ENCODE measurements at places on chromosomes 5 and 9.

- no peaks in the 10 kb centered on the region for H3K27me3 ChIP-seq
- DNase-seq: no peak
- peaks cover 68% of the 10 kb centered on the region for H3K4me1 ChIP-seq
- H3K27ac ChIP-seq: peak overlapping the region; percentile 59
Observed at GRCh38 chr9:21810881-21811280, 8.4 kb downstream of the MTAP start.

- H3K36me3 ChIP-seq: peaks cover 12% of the 10 kb centered on the region
- no peak overlapping the region for H3K4me3 ChIP-seq
- no peak for DNase-seq
- no peak overlapping the region for H3K27ac ChIP-seq
Observed at GRCh38 chr5:81626524-81626923, 124.4 kb downstream of the SSBP2 start.

- H3K4me1 ChIP-seq: no peaks in the 10 kb centered on the region
- no peaks in the 10 kb centered on the region for H3K36me3 ChIP-seq
- no peaks in the 10 kb centered on the region for H3K27me3 ChIP-seq
- no peak overlapping the region for H3K4me3 ChIP-seq
- no peak for DNase-seq
Observed at GRCh38 chr5:25963251-25964008, 1075.0 kb downstream of the CDH9 start.

DNA sequence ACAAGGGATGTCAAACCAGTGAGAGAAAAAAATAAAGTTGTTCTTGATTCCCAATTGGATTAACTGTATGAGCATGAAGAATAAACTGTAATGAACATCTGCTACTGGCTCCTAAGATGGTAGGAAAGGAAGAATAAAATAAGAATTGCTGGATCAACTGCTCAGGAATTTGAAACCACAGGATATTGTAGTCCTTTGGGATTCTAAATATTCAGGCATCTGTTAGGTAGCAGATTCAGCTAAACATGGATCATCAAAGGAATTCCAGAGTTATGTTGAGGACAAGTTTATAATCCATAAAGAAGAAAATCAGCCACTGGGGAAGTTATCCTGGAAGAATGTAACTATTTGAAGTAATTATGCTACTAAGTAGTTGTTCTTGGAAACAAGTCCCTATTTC is 65.8 kb downstream of the ISL1 start:
- no peak overlapping the region for H3K4me3 ChIP-seq
- H3K4me1 ChIP-seq: no peaks in the 10 kb centered on the region
- H3K27me3 ChIP-seq: no peaks in the 10 kb centered on the region
- no peak for DNase-seq
- H3K27ac ChIP-seq: no peak overlapping the region
- H3K36me3 ChIP-seq: no peaks in the 10 kb centered on the region

GRCh38 chr5:15183520-15183919 is 311.9 kb upstream of the ANKH start:
- no peak overlapping the region for H3K27ac ChIP-seq

DNA sequence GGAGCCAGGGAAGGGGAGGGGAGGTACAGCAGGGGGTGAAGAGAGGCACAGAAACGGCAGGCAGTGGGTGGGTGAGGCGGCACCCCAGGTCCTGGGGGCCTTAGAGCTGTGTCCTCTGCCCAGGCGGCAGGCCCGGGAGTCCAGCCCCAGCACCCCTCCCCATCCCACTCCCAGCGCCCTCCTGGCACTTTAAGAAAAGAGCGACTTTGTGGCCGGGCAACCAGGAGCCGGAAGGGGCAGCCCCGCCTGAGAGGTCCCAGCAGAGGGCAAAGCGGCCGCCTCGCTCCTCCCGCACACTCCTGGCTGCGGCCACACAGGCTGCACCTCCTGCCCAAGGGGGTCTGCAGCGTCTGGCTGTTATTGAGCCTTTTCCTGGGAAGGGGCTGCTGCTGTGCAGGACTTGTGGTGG is 42.6 kb downstream of the NACC2 start:
- H3K4me3 ChIP-seq: peak overlapping the region; percentile 53
- H3K4me1 ChIP-seq: peaks cover 75% of the 10 kb centered on the region
- DNase-seq: no peak

DNA sequence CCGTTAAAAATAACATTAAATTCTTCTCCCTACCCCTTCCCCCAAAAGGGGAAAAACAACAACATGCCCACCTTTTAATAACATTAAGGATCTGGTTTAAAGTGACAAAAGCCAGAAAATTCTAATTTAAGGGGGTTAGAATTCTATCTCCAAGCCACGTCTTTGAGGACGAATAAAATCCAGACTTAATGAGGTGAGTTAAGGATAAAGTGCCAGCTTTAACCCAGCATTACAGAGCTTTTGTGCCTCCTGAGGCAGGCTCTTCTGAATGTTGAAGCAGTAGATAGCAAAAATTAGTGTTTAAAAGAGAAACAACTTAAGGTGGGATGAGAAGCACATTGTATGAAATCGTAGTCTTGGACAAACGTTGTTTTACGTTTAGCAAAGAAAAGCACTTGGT is 329.0 kb upstream of the MPDZ start:
- H3K4me1 ChIP-seq: peaks cover 29% of the 10 kb centered on the region
- peak overlapping the region; percentile 90 for H3K27ac ChIP-seq
- DNase-seq: no peak
- peak overlapping the region; percentile 39 for H3K4me3 ChIP-seq
- H3K36me3 ChIP-seq: no peaks in the 10 kb centered on the region

GRCh38 chr5:36522746-36523065 is 83.7 kb upstream of the SLC1A3 start:
- no peaks in the 10 kb centered on the region for H3K36me3 ChIP-seq
- H3K27me3 ChIP-seq: no peaks in the 10 kb centered on the region
- H3K4me3 ChIP-seq: no peak overlapping the region
- peak overlapping the region; percentile 75 for H3K27ac ChIP-seq

GRCh38 chr5:102241809-102242421 is 54.2 kb downstream of the SLCO4C1 start:
- no peak overlapping the region for H3K27ac ChIP-seq
- no peak for DNase-seq
- H3K36me3 ChIP-seq: no peaks in the 10 kb centered on the region
- no peaks in the 10 kb centered on the region for H3K4me1 ChIP-seq

DNA sequence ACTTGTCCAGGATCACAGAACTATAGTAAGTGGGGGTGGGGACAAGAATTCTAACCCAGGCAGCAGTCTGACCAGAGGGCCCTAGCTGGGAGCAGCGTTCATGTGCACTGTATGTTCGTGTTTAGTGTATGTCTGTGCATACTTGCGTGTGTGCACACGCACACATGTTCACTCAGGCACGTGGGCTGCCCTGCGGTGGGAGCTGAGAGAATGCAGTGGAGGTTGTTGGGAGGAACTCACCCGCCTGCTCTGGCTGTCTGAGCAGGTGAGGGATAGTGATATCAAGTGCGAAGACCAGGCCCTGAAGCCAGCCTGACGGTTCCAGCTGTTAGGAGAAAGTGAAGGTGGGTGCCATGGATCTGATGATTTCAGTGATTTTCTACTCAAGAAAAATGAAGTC is 942 bp downstream of the DCANP1 start:
- H3K36me3 ChIP-seq: no peaks in the 10 kb centered on the region
- no peak overlapping the region for H3K27ac ChIP-seq
- H3K27me3 ChIP-seq: no peaks in the 10 kb centered on the region

DNA sequence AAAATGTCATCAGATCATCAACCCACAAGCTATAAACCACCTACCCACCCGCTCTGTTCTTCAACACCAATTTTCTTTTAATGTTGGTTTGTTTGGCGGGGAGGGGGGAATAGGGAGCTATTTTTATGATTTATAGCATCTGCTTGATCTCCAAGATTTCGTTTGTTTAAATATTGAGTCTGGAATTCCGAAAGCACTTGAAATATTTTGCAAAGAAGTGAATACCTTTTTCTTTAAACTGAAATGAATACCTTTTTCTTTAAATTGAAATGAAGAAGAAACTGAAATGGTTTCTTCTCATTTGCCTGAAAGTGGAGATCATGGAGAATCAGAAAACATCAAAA is 49.0 kb upstream of the TENT2 start:
- no peak overlapping the region for H3K27ac ChIP-seq
- H3K27me3 ChIP-seq: no peaks in the 10 kb centered on the region
- no peaks in the 10 kb centered on the region for H3K36me3 ChIP-seq
- no peak for DNase-seq

DNA sequence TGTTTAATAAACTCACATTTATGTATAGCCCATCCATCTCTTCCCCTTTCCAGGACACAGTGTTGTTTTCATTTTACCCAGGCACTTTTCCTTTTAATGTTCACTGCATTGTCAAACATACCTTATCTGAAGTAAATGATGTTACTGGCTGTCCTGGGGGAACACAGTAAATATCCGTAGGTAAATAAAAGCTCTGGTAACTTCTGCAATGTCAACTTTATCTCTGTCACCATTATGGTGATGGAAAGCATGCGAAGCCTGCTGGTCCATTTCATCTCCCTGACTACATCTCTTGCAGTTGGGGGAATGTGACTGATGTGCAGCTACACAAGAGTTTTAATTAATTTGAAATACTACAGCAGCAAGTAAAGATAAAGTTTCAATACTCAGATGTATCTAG is 1162.1 kb upstream of the SEMA6A start:
- DNase-seq: no peak
- no peaks in the 10 kb centered on the region for H3K27me3 ChIP-seq
- H3K36me3 ChIP-seq: no peaks in the 10 kb centered on the region
- H3K4me1 ChIP-seq: peaks cover 6% of the 10 kb centered on the region
- H3K27ac ChIP-seq: no peak overlapping the region

GRCh38 chr5:137072361-137073115 is 426.6 kb downstream of the SPOCK1 start:
- no peak overlapping the region for H3K4me3 ChIP-seq

DNA sequence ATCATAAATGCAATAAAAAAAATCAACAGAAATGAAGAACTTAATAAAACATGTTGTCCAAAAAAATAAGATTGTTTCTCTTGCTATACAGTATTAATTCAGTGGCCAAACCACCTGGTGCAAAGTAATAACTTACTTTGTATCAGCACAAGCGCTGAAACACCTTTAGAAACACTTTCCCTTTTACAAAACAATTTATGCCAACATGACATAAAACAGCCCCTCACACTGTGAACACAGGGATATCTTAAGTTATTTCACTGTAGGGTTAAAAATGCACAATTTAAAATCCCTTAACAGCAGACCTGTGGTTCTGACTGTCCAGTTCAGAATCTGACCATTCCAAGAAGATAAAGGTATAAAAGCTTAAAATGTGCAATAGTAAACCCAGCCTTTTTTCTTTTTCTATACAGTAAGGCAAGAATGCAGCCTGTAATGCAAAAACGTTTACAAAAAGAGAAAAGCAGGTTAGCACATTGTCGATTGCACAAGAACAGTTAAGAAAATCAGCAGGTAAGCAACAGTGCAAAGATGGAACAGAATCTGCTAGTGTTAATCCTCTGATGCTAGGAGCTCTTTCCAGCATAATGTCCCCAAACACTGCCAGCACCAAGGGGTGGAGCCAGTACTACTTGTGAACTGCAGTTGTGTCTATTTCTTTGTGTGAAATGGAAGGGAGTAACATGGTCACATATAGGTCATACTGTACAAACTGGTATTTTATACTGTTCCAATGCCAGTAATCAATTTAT is 21.6 kb downstream of the RAB14 start:
- no peaks in the 10 kb centered on the region for H3K27me3 ChIP-seq
- H3K27ac ChIP-seq: no peak overlapping the region
- no peaks in the 10 kb centered on the region for H3K36me3 ChIP-seq
- DNase-seq: no peak
- no peak overlapping the region for H3K4me3 ChIP-seq

DNA sequence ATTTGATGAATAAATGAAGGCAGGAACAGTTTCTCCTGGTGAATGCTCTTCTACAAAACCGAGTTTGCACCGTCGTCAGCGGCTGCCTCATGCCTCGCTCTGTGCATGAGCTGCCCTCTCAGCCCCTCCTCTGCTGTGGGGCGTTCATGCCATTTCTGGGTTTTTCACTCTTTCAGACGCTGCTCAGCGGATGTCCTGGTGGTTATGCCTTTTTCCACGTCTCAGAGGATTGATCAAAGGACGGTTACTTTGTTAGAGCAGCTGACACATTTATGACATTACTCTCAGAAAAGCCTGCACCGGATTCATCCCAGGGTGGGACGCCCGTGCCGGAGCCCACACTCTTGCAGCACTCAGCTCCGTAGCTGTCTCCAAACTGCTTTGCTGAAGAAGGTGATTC is 195.9 kb upstream of the PPP1R26 start:
- no peaks in the 10 kb centered on the region for H3K27me3 ChIP-seq
- no peak overlapping the region for H3K27ac ChIP-seq
- DNase-seq: no peak

GRCh38 chr5:140546851-140547507 is 483 bp upstream of the EIF4EBP3 start:
- peak overlapping the region; percentile 64 for H3K4me3 ChIP-seq
- H3K27ac ChIP-seq: peak overlapping the region; percentile 94
- H3K4me1 ChIP-seq: peaks cover 29% of the 10 kb centered on the region
- DNase-seq: no peak
- no peaks in the 10 kb centered on the region for H3K27me3 ChIP-seq

DNA sequence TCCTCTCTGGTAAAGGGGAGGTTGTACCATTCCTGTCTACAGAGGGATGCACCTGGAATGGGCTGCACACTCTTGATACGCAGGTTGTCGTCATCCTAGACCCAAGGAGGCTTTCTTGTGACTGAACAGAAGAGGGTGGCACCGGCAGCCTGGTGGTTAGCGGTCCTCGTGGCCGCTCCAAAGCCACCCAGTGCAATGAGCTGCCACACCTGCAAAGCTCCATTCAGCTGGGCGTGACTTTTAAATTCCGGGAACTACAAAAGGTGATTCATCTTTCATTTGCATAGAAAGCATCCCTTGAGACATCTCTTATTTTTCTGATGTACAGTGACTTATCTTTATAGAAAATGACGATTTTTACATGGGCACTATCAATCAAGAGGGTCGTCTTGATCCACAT is 286.1 kb upstream of the IRX1 start:
- no peaks in the 10 kb centered on the region for H3K36me3 ChIP-seq
- H3K27me3 ChIP-seq: no peaks in the 10 kb centered on the region
- no peak overlapping the region for H3K27ac ChIP-seq

Data from heart right ventricle (tissue), 16 donors.